ENCODE measurements at places on chromosomes 3 and 15.

GRCh38 chr3:63911509-63911872, 692 bp downstream of the SCAANT1 start:
- no peak for DNase-seq

- no peak for DNase-seq
Measured at GRCh38 chr3:77618686-77619085, 578.8 kb downstream of the ROBO2 start.

- no peak for DNase-seq
Measured at GRCh38 chr3:197023998-197024651, 5.5 kb downstream of the MELTF start.

- no peak for DNase-seq
Measured at GRCh38 chr3:157166561-157166960, 6.6 kb upstream of the CCNL1 start.

DNA sequence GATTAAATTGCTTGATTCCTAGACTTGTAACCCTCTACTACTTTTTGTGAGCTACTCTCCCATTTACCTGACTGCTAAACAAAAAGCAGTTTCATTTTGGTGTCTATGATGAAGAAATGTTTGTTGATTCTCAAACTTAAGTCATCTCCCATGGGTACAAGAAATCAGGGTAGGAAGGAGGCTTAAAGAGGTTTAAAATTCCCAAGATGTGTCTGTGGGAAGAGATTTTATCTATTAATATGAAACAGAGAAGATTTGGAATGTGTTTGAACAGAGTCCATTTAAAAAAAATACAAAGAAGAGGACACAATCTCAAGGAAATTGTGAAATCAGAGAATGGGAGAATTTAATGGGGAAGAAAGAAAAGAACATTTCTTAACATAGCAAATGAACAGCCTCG, 14.8 kb downstream of the P3H2 start:
- DNase-seq: no peak

- no peak for DNase-seq
Measured at GRCh38 chr3:59321881-59322540, 272.2 kb upstream of the CFAP20DC start.

DNA sequence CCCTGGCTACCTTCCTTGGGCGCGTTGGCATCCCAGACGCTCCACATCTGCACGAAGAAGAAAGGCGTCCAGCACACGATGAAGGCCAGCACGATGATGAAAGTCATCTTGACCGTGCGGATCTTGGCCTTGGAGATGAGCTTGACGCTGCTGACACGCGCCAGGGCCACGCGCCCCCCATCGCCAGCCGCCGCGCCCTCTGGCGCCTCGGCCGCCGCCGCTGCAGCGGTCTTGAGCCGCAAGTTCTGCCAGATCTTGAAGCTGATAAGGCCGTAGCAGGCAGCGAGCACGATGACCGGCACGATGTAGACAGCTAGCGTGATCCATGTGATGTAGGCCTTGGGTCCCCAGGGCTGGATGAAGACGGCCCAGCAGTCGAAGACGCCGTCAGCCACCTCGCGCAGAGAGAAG, 2.2 kb downstream of the OXTR start:
- no peak for DNase-seq

- DNase-seq: no peak
Measured at GRCh38 chr3:77304700-77305021, 264.8 kb downstream of the ROBO2 start.

Data from NCI-H2081 treated with DMSO at 0.1 percent for 48 hours (cell line).